C1 segment of cervical spinal cord (tissue), 14 donors: ENCODE measurements at places on chromosomes 12 and 14.

DNA sequence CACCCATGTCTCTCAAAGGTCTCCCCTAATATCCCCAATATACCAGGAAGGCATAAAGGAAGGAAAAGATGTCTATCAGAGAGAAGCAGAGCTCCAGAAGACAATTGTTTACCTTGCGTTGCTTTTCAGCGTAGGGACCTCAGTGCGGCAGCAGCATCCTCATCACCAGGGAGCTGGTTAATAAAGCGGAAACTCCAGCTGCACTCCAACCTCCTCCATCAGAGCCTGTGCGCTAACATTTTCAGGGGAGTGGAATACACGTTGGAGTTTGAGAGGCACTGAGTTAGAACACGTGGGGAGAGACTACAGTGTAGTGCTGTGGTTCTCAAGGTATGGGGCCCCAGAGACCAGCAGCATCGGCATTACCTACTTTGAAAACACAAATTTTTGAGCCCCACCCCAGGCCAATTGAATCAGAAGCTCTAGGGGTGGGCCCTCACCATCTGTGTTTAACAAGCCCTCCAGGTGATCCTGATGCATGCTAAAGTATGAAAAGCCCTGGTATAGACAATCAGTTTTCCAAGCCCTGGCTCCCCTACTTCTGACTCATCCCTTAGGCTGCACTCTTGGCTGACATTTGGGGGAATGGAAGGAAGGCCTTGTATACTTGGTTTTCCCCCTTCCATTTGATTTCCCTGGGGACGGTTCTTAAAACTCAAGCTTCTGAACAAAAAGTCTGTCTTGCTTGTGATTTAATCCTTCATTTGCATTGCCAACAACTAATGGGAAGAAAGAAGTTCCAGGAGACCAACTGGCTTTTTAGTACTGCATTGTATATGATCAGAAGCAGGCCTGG, 419.0 kb upstream of the CCDC196 start:
- DNase-seq: no peak

GRCh38 chr14:24911324-24912109, 138.4 kb downstream of the STXBP6 start:
- DNase-seq: no peak

GRCh38 chr14:28867571-28867970, 101.0 kb downstream of the FOXG1 start:
- no peak for DNase-seq

GRCh38 chr14:63544591-63545299, 1.6 kb upstream of the PPP2R5E start:
- DNase-seq: no peak
